ENCODE measurements at places on chromosomes 4 and X.

- no peak for DNase-seq
Measured at GRCh38 chrX:18461431-18461830, 36.0 kb downstream of the CDKL5 start.

GRCh38 chrX:155632431-155633100 is 19.8 kb upstream of the TMLHE start:
- DNase-seq = no peak

DNA sequence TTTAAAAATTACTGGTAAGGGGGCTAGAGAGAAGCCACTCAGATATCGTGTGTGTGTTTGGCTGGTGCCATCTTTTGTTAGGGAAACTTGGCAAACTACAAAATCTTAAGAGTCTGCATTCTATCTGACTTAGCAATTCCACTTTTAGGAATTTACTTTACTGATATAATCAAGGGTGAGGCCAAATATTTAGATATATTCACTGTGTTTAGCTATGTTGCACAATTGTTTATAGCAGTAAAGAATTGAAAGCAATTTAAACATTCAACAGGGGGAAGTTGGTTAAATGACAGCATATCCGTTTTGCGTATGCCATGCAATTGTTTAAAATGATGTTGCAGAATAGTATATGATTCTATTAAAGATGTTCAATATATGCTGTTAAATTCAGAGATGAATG is 6.4 kb upstream of the HERC3 start:
- no peak for DNase-seq

DNA sequence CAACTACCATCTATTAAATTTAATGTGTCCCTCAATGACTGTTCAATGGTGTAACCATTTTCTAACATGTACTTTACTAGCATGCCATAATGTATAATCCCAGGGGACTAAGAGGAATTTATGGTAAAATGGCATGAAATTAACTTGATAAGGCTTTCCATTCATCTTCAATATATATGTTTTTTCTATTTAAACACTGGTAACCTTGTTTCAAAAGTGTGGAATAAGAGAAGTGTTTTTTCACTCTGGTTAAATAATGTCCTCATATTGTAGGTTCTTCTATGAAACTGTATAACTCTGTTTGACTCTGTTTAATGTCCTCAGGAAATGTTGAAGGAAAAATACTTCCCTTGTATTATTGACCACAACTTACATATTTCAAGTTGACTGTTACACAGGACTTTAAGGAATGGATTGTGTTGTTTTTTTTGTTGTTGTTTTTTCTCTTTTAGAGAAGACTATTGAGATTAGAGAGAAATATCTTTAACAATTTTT is 113.8 kb upstream of the ARSJ start:
- DNase-seq = no peak

DNA sequence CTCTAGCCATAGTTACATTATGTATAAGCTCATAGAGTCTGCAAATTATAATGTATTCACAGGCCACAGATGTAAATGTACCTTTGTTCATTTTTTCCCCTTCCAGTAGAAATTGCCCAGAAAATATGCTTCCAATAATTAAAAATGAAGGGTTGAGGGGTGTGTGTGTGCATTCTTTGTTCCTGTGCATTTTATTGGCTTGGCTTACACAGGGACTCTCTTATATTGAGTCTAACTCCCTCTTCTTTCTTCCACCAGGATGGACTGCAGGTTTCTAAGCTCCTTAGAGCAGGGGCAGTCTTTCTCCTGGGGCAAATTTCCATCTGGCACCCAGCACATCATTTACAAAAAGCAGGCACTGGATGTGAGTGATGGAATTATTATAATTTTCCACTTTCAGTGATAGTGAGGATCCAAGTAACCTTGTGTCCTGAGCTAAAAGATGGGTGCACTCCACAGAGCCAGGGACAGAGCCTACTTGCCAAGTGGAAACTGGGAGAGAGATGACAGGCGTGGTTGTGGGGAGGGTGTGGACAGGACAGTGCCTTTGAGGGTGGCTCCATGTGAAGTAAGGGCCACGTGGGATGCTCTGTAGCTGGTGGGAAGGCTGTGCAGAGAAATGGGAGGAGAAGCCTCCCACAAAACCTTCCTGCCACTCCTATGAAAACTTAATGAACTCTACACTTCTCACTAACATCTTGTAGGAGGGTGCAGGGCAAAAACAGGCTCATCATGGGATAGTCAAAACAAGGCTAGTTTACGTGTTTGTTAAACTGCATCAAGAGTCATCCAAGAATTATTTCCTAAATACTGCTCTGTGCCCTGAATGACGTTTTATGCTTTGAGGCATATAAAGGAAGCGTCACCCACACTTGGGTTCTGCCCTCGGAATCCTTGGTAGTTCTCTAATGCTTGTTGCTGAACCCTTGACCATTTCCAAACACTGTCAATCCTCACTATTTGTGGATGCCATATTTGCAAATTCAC is 16.0 kb downstream of the IGFBP7 start:
- DNase-seq = no peak

DNA sequence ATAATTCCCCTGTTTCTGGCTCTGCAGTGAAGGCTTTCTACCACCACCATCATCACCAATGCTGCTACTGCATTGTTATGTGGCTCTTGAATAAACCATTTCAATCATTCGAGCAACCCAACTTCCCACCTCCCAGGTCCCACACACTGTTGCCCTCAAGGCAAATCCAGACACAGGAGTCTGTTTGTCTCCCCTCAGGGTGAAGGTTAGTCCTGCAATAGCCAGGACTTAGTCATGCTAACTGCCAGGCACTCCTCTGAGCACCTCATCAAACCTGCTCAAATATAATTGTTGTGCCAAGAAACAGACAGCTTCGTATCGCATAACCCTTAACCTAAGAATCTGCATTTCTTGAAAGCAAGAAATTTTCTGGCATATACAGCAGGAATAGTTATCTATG is 213.2 kb downstream of the KDR start:
- no peak for DNase-seq

GRCh38 chr4:151297170-151297569 is 20.2 kb downstream of the PRSS48 start:
- no peak for DNase-seq

- DNase-seq = no peak
Measured at GRCh38 chr4:3462321-3462789, 751 bp upstream of the DOK7 start.

GRCh38 chr4:48470137-48470536 is 13.0 kb upstream of the SLC10A4 start:
- no peak for DNase-seq

DNA sequence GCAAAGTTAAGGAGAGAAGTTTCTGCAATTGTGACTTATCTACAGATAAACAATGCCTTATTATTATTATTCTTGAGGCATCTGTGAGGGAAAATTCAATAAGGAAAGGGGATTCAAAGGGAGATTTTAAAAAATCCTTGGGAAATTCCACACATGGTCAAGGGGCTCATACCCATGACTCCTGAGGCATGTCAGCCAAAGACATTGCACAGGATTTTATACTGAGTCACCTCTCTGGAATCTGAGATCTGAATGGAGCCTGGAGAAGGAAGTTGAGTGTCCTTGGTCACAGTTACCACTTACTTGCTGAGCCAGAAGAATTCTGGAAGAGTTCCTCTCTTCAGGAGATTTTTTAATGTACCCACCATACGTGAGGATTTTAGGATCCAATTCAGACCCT is 14.4 kb upstream of the CXCL8 start:
- no peak for DNase-seq

DNA sequence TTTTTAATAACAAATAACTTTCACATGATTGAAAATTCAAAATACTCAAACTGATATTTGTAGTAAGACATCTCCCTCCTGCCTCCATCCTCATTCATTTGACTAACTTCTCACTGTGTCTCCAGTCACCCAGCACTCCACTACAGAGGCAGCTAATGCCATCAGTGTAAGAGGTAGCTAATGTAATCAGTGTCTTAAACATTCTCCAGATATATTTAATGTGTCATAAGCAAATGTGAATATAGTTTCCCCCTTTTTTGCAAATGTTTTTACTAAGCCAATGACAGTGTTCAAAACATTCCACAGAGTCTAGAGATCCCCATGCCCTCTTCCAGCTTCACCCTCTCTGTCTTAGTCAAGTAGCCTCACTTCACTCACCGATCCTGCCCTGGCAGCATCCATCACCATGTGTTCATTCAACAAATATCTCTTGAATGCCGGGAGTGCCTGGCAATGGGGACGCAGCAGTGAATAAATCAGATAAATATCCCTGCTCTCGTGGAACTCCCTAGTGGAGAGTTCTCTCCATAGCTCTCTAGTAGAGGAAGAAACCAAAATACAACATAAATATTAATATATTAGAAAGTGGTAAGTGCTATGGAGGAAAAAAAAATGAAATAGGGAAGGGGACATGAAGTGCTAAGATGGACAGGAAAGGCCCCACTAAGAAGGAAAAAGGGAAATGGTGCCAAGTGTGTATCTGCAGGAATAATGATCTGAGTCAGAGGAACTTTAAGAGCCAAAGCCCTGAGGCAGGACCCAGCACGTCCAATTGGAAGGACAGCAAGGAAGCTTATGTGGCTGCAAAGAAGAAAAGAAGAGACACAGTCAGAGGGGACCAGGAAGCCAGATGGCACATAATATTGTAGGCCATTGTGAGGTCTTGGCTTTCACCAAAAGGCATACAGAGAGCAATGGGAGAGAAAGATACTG is 18.7 kb downstream of the SCFD2 start:
- DNase-seq = no peak

DNA sequence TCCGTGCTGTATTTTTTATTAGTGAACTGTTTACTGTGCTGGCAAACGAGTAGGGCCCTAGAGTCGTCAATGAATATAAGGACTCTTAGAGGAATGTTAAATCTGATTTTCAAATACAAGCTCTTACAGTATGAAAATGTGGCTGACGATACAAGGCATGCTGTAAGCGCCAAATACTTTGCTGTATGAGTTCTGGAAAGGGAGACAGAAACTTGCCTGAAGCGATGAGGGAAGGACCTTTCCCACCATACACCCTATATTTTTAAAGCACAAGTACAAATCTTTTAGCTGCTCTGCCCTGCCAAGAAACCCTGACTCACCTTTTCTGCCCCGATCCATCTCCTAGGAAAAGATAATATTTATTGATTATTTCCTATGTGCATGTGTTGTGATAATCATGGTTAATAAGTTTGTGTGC is 15.7 kb upstream of the RUFY3 start:
- no peak for DNase-seq

- DNase-seq = no peak
Measured at GRCh38 chr4:107643021-107643420, 77.0 kb downstream of the PAPSS1 start.

DNA sequence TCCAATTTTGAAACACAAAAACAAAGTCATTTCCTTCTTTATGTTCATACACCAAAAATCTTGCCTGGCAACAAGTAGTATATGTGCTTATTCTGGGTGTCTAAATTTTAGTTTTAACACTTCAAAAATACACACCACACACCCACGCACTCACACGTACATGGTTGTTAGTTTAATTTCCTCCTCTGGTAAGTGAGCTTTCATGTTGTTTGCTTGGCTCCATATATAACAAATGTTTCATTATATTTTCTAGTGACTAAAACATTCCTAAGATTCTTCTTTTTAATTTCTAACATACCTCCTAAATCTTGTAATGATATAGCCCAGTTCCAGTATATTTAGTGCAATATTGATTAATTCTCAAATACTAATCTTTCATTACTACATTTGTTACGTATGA is 80.9 kb downstream of the PRDM5 start:
- DNase-seq = no peak

GRCh38 chr4:19579608-19580007 is 672.1 kb upstream of the SLIT2 start:
- DNase-seq = no peak

- no peak for DNase-seq
Measured at GRCh38 chr4:88295656-88296055, 11.3 kb upstream of the PPM1K start.

GRCh38 chr4:23937173-23937572 is 47.3 kb upstream of the PPARGC1A start:
- no peak for DNase-seq

DNA sequence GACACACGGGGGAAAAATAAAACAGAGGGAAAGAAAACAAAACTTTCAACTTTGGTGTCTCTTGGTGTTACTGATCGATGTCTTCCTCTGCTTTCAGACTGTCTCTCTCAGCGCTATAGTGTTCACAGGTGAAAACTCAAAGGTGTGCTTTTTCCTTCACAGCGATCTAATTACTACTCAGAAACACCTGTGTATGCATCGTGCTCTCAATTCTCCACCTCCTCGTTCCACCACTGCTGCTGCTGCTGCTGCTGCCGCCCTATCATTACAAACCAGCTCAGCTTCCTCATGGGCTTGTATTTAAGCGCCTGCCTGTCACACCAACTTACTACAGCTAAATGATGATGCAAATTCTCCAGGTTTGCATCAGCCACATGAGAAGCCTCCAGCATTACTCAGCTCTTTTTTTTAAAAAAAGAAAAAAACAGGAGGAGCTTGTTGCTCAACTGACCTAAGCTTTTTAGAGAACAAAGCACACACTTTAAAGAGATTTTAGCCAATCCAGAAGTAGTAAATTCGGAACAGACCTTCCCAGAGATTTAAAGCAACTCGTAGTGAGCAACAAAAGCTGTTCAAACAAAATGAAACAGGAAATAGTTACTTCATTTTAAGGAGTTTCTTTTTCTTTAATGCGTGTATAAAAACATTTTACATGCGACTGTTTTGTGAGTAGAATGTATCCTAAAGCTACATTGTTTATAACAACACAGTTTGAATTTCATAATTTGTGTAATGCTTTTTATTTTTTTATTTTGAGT is at the start of gene SLC7A11:
TSS of gene SLC7A11 (minus strand) at position 274 of the 758 bp plus-strand sequence. CDS start 280 bp downstream, outside the sequence.
- peak; percentile 14 for DNase-seq

- DNase-seq = no peak
Measured at GRCh38 chr4:184932343-184932742, 85.9 kb upstream of the HELT start.

- DNase-seq = no peak
Measured at GRCh38 chr4:110354460-110354859, 121.5 kb upstream of the ENPEP start.

DNA sequence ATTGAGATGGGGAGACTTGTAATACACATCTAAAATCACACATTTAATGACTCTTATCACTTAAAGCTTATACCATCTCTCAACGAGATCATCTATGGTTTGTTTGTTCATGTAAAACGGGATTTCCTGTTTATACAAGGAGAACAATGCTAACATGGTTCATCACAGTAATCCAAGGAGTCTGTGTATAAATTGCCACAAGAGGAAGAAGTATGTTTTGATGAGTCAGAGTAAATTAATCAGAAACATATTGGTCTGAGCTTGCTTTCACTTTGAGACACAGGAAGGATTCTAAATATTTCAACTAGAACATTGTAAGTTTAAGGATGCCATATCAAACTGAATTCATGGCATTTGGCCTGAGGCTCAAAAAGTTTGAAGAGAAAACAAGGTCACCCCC is 594.1 kb downstream of the GLUD2 start:
- no peak for DNase-seq

- DNase-seq = no peak
Measured at GRCh38 chr4:169348541-169348940, 77.8 kb upstream of the SH3RF1 start.

GRCh38 chr4:186676531-186677161 is 47.0 kb downstream of the FAT1 start:
- no peak for DNase-seq

GRCh38 chrX:44012484-44013096 is 39.4 kb upstream of the NDP start:
- peak; percentile 34 for DNase-seq

GRCh38 chr4:185538806-185539205 is 3.5 kb upstream of the PDLIM3 start:
- DNase-seq = no peak

- no peak for DNase-seq
Measured at GRCh38 chr4:682490-683172, 6.3 kb downstream of the SLC49A3 start.
